Activated naive CD8-positive, alpha-beta T cell treated with anti-CD3 and anti-CD28 coated beads for 36 hours (primary cell): ENCODE measurements at places on chromosomes 12 and 14.
A peak's percentile ranks its signal among the peaks of the same experiment; 100 is the strongest.

DNA sequence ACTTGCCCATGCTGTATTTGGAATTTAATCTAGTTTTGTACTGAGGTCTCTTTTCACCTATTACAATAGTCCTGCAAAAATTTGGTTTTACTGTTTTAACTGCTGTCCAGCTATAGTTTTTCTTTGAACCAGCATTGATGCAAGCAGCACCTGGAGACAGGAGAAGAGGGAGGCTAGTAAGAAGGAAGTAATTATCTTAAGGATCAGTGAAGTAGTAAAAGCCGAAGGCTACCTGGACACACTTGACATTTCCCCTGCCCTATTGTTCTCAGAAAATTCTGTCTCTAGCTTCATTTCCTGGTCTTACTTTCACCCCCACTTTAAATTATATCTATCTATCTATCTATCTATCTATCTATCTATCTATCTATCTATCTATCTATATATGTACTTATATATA lies 43.5 kb upstream of the LRIG3 start:
- no peak for DNase-seq

DNA sequence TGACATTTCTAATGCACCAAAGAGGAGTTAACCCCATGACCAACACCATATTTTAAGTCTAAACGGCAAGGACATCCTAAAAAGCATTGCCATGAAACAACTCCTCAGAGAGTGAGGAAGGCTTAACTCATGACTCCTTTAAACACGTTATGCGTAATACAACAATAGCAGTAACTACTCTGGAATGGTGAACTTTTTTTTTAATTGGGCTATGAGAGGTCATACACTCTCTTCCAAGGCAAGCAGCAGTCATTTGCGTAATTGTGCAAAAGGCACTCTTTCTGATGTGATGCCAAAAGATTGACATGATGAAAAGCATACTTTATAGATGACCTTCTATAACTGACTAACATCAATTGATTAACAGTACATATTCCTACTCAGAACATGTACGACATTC lies 39.4 kb downstream of the RHOJ start:
- DNase-seq: no peak

- no peak for DNase-seq
Observed at GRCh38 chr14:60509438-60510253, 700 bp downstream of the SIX6 start.

GRCh38 chr12:9096563-9097176 lies 19.0 kb downstream of the A2M start:
- DNase-seq: no peak

- DNase-seq: no peak
Observed at GRCh38 chr12:104064842-104065427, 604 bp downstream of the HCFC2 start.

DNA sequence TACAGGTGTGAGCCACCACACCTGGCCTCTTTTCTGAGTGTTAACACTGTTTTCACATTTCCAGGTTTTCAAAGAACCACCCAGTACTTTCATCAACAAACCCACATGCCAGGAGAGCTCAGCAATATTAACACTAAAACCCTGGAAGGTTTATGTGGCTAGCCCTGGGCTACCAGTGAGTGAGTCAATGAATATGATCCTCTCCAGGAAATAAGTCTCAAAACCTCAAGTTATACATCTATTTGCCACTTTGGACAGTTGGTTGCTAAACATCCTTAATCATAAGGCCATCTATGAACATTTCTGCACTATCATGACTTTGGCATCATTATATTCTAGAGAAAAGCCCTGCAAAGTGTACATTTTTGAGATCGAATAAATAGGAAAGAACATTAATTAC lies 6.3 kb upstream of the CDKL1 start:
- DNase-seq: no peak

- DNase-seq: no peak
Observed at GRCh38 chr12:113935459-113935858, 30.7 kb downstream of the RBM19 start.

DNA sequence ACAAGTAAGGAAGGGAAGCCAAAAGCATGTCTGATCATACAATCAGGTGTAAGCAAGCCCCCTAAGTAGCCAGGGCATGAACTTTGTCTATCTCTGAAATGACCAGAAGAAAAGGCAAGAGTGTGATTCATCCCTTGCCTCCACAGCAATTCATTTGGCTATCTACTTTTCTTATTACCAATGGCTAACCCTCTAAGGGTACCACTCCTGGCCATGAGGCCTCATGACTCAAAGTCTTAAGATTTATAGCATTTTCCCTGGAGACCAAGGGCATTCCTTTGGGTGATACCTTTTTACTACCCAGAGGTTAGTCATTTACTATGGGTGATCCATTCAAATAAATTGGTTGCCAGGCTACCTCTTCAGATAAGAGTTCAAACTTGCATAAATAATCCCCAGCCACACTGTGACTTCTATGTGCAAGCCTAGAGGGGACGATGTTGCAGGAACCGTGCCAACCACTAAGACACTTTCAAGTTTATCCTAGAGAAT lies 1.5 kb upstream of the LGALS3 start:
- DNase-seq: no peak

- no peak for DNase-seq
Observed at GRCh38 chr12:89573051-89573810, 47.4 kb upstream of the POC1B start.

DNA sequence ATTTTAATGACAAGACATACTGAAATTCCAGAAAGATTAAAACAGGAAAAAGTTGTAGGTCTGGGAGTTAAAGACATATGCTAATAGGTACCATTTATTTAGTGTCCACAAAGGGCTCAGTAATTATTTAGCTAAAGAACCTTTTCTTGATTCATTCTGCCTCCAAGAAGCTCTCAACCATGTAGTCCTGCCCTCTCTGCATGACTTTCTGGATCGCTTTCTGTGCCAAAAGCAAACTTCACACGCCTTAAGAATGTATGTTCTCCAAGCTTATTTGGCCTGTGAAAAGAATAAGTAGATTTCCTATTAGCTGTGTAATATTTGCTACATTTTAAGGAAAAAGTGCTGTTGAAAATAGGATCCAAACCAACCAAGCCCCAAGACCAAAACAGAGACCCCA lies 291.7 kb downstream of the C12orf75 start:
- DNase-seq: no peak

- no peak for DNase-seq
Observed at GRCh38 chr12:63990828-63991547, 146.5 kb downstream of the SRGAP1 start.

DNA sequence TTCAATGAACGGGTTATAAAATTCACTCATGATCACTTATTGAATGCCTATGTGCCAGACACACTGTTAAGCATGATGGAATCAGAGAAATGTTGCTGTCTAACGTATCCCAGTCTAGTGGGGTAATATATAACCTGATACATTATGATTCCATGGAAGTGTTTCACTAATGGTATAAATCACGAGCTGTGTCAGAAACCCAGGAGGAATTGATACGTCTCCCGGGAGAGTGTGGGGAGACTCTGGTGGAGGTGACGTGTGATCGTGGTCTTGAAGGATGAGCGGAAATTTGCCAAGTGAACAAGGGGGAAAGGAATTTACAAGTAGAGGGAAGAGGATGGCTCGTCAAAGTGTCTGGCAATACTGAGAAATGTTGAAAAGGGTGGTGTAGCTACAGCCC lies 26.5 kb downstream of the MANSC1 start:
- DNase-seq: no peak

- no peak for DNase-seq
Observed at GRCh38 chr14:81829447-81829846, 295.8 kb upstream of the SEL1L start.

DNA sequence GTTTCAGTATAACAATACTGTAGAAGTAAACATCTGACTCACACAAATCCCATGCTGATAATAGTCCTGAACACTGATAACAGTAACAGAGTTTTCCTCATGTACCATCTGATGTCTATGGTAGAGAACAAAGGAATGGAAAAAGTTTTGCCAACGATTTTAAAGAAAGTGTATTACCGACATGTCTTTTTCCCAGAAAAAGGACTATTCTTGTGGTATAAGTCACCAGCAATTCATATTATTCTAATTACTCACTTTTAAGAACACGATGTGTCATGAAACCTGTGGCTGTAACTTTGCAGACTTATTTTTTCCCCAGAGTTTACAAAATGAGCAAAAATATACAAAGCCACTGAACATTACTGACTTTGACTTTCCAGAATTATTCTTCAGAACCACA lies 40.1 kb upstream of the DCN start:
- no peak for DNase-seq

- no peak for DNase-seq
Observed at GRCh38 chr14:105568859-105569766, 42.7 kb downstream of the TMEM121 start.

DNA sequence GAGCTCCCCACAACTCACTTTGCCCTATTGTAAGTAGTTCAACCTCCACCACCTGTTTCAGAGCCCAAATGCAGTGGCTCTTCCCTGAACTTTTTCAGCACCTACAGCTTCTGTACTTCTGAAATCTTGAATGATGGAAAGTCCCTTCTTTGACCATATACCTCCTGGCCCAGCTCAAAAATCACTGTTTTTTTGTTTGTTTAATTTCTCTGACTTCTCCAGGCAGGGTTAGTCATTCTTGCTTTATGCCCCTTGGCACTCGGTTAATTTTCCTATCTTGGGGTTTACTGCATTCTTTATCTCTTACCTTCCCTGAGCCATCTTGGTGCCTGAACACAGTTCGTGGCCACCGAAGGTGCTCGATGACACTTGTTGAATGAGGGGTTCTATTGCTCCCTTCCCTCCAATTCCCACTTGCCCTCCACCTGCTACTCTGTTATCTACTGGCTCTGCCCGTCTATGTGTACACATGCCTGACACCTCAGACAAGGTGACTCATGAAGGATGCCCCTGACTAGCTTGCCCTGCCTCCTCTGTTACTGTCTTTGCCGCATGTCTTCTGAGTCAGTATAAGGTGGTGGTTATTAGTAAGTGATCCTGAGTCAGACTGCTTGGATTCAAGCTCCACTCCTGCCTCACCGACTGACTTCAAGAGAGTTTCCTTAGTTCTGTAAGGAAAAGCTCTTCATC lies 4.4 kb downstream of the AMHR2 start:
- peak; percentile 33 for DNase-seq

DNA sequence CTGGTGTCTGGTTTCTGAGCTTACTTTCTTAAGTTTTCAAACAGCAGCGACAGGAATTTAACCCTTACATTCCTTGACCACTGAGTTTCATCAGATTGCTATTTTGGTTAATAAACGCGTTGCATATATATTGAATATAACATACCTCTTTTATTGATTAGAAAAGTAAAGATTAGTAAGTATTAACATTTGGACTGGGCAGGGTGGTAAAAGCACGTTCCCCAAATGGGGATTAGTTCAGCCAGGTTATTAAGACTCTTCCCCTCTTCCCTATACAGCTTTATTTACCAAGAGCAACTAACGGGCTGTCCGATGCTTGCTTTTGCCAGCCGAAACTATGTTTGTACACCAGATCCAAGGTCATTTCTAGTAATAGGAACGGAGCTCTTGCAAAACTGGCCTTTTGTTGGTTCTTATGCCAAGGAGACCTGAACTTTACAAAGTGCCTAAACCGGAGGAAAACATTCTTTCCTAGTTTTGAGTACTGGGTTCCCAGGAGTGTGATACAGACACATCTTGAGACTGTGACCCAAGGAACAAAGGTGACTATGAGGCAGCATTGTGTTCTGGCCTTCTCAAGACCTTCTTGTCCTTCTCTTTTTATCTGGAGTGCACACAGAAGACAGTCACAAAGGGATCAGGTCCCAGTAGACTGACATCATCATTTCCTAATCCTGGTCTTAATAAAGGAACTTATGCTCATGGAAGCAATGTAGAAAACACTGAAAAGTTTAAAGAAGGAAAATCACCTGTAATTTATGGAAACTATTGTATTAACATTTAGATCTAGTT lies 2.6 kb downstream of the GLRX5 start:
- no peak for DNase-seq

DNA sequence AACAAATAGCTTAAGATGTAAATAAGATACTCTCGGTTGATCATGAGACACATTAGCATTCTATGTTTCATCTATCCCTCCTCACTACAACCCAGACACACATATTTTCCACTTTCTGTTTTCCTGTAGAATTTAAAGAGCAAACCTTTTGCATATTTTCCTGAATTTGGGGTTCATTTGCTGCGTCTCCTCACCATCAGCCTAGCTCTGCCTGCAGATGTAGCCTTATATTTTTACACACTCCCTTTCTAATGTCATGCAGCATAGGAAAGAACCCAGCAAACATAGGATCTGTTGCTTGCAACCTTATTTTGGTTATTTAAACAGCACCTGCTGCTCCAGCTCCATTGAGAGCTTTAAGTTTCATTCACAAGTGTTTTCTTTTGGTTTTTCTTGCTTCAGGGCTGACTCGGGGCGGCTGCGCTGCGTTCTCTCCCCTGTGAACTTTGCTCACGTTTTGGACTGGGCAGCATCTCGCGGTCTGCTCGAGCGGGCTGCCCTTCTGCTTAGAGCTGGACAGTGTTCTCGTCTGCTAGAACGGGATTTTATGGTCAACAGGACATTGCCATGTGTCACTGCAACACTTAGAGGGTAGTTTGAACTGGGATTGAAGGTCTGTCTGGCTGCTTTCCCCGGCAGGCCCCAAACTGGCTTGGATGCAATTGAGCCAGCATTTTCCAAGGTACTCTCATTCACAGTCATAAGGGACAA lies 57.8 kb upstream of the VRK1 start:
- no peak for DNase-seq

- no peak for DNase-seq
Observed at GRCh38 chr12:54131641-54132280, 57.0 kb downstream of the SMUG1 start.

DNA sequence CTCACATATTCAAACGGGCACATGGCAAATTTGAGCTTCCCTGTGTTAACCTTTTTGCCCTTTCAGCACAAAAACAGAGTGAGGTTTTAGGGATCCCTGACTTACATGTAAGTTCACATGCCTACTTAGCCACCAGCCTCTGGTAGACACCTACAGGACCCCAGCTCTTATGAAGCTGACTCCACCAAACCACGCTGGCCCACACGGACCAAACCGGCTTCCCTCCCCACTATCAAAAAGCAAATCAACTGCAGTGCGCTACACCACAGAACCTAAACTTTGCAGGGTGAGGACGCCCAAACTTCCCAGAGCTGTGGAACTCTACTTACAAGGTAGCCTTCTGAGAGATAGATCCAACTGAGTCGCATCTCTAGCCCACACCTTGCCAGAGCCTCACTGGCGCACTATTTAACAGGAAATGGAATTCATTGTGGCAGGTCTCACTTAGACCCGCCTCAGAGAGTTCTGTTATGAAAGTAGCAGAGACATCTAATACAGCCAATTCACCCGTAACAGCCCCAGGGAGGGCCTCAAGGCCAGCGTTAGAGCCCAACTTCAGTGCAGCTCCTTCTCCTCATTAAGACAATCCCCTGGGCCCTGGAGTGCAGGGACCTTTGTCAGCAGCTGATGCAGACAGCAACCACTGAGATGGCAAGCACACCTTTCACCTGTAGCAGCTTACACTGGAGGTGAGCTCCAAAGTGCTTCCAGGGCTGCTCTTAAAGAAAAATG lies 49.2 kb downstream of the SH2B3 start:
- no peak for DNase-seq
